Germinal center (tissue), 1 donor: ENCODE measurements at places on chromosomes 16 and 17.

GRCh38 chr16:88856122-88856827, 472 bp downstream of the GALNS start:
- no peak for DNase-seq

- no peak for DNase-seq
These were observed 485 bp downstream of the DNAJA3 start for GRCh38 chr16:4426021-4426684.

- DNase-seq, result no peak
These were observed 107.1 kb downstream of the SNX29 start for GRCh38 chr16:12083631-12084030.

DNA sequence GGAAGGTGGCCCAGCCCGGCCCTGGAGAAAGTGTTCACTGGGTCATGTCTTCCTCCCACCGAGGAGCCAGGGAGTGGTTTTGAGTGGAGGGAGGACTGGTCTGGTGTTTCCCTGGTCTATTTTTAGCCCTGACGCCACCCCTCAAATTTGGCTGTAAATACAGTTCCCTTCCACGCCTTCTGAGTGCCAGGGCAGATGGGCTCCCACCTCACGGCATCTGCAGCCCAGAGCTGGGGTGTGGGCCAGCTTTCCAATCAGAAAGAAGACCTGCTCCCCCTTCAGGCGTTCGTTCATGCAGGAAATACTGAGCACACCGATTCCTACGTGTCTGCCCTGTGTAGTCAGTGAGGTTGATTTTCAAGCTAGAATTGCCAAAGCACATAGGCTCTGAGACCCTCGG, 53.7 kb downstream of the SNX20 start:
- DNase-seq, result no peak

DNA sequence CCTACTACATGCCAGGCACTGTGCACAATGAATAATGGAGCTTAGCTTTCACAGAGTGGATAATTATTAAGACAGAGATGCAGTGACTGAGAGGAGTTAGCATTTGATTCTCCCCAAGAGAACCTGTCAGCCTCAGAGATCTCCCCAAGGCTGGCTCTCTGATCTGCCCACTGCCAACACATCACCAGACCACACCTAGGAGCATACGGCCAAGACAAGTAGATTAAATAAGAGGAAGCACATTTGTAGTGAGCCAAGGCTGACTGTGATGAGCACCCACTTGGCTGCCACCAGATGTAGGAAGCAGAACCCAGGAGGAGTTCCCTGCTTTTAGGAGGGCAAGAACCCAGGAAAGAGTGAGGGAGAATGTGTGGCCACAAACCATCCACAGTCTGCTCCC, 130.1 kb downstream of the SPACA3 start:
- no peak for DNase-seq

- no peak for DNase-seq
These were observed 14.3 kb downstream of the ABCA3 start for GRCh38 chr16:2326191-2326590.

DNA sequence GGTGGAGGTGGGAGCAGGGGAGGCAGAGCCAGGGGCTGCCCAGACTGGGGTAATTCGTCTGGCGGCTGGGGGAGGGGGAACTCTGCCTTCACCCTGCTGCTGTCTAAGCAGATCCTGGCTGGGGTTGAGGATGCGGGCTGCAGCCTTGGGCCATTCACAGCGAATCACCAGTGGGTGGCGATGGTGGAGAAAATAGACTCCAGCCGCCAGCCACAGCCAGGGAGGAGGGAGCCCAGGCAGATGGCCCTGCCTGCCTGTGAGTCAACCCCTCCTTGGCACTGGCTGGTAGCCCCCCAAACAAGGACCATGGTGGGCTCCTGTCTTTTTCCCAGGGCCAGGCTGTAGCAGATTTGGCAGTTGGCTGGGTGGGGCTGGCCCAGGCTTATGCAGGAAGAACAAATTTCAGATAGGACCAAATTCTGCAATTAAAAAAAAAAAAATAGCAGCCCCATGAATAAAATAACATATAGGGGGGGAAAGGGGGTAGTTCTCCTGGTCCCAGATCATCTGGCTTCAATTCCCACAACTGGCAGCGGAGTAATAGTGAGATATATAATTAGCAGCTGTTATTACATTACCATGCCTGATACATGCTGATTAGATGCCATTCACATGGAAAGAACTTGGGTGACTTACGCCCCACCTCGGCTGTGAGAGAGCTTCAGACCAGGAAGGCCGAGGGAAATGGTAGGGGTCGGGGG, 41.5 kb upstream of the CDH5 start:
- DNase-seq, result no peak

DNA sequence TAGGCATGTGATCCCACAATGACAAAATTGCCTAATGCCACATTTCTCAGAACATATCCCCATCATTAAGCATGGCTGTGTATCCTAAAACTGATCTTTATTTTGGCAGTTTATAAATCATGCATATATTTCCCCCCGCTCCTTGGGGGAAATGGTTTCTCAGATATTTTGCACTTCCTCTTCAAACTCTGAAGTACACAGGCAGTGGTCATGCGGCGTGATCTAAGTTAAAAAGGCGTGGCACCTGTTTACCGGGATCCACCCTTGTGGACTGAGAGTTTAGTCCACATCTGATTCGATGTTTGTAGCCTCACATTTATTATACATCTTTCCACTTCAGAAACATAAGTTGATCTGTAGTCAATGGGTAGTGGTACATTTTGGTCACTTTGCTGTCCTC, 51.4 kb downstream of the USP10 start:
- no peak for DNase-seq

DNA sequence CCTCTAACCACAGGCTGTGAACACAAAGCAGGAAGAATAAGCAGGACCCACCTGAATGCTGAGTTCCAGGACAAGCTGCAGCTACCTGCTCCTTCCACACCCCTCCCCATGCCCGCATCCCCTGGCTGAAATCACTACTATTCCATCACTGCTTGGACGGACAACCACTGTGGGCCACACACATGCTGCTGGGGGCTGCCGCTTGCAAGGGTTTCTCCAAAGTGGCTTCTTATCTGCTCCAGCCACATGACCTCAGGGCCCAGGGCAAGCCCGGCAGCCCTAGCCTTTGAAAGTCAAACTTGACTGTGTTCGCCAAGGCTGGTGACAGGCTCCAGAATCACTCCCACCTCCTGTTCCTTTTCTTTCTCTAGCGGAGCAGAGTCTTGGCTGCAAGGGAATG, 18.4 kb downstream of the FA2H start:
- DNase-seq, result no peak
